CD4-positive, alpha-beta T cell treated with Interleukin-12 subunit alpha and Interleukin-12 subunit beta, for 1 hour (primary cell): ENCODE measurements at places on chromosomes 3 and 15.

- DNase-seq: no peak
Measured at GRCh38 chr3:100647657-100648056, 38.3 kb downstream of the ADGRG7 start.

GRCh38 chr3:17915341-17915740, 172.9 kb upstream of the TBC1D5 start:
- DNase-seq: no peak

DNA sequence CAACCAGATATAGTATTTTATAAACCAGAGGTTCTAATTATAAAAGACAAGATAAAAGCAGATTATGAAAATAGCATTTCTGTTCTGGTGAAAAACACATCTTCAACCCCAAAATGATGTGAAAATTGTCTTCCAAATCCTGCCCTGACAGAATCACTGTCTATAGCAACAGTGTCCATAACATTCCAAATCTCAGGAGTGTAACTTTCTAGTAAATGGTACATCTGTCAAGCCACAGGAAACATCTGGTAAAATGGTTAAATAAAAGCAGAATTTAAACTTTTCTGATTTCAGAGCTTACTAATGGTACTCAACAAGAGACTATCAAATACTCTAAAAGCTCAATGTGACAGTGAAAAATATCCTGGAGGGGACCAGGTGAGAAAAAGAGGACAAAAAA, 60.5 kb downstream of the VGLL4 start:
- DNase-seq: no peak

DNA sequence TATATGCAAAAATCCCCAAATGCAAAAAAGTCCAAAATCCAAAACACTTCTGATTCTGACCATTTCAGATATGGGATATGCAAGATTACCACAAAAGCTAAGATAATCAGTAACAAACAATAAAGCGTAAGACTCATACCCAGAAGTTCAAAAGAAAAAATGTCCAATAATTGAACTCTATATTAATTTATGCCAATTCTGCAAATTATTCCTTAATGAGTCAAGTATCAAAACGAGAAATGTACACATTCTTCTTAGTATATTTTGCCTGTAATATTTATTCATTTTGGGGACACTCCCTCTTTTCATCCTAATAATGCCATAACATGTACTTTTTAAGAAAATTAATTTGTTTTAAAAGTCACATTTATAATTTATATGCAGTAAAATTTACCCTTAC, 37.1 kb downstream of the DENND6A start:
- no peak for DNase-seq

- DNase-seq: no peak
Measured at GRCh38 chr15:78207110-78207458, 27.3 kb downstream of the ACSBG1 start.

GRCh38 chr3:169662132-169662842, 1.2 kb downstream of the MECOM start:
- no peak for DNase-seq

DNA sequence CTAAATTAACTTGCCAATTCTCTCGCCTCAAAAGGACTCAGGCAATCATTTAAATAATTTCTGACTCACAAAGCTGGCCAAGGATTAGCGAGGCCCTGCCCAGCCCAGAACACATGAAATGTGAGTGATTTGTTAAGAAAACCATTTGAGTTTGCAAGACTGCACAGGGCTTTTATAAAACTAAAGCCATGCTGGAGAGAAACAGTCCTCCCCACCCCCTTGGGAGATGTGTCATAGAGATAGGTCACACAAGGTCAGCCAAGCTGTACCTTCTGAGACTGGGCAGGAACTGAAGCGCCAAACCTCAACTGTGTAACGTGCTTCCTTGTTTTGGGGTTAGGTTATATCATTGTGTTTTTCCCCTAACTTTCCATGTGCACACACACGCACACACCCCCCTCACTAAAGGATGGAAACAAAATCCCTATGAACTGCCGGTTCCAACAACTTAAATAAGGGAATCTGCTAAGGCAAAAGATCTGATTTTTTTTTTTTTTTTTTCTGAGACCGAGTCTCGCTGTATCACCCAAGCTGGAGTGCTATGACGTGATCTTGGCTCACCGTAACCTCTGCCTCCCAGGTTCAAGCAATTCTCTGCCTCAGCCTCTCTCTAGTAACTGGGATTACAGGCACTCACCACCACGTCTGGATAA, 8.1 kb downstream of the SPATA12 start:
- DNase-seq: no peak
